ENCODE measurements at places on chromosomes 3 and 15. TPM values are rescaled to one million over a fixed set of nuclear protein-coding genes. Genes with fewer than 3 reads are reported as not detected.

DNA sequence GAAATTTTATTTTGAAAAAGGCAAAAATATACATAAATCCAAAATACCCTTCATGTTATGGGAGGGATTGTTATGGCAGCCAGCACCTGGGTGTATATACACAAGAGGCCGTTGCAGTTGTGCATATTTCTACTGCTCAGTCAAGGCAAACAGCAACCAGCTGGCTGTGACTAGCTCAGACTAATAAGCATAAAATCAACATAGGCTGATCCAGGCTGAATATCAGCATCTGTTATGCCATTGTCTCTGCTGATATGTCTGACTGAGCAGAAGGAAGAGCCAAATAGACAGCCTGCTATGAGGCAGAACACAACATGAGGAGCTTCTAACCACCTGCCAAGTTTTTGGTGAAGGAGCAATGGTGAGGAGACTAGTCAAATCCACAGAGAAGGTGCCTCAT lies 457.5 kb upstream of the ALCAM start:
- DNase-seq = peak; percentile 92

The COLQ gene
- 0.18 TPM for total RNA-seq

- no peak for DNase-seq
These were observed 28.1 kb upstream of the BCL2L10 start for GRCh38 chr15:52140646-52141045.

- DNase-seq = no peak
These were observed 20.8 kb upstream of the DUSP7 start for GRCh38 chr3:52076896-52077780.

The CPNE9 gene
- total RNA-seq = not detected

- DNase-seq = peak; percentile 66
These were observed 156.3 kb downstream of the FRMD5 start for GRCh38 chr15:44038755-44039191.

DNA sequence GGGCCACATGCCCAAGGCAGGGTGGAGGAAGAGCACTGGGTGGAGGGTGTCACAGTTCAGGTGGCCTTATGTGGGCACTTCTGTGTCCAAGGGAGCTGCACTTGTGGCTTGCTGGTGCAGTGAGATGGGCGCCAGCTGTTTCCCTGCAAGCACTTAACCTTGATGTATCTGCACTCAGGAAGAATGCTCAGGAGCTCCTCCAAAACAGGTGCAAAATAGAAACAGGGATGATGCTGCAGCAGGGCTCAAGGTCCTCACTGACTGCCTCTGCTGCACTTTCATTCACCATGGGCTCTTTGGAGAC lies 151.3 kb downstream of the CADPS start:
- DNase-seq = no peak

The GPR160 gene
- total RNA-seq = 0.28 TPM

GRCh38 chr3:49519296-49519695 lies 35.0 kb upstream of the BSN start:
- no peak for DNase-seq

GRCh38 chr3:154987846-154988245 lies 92.3 kb upstream of the MME start:
- DNase-seq = no peak

DNA sequence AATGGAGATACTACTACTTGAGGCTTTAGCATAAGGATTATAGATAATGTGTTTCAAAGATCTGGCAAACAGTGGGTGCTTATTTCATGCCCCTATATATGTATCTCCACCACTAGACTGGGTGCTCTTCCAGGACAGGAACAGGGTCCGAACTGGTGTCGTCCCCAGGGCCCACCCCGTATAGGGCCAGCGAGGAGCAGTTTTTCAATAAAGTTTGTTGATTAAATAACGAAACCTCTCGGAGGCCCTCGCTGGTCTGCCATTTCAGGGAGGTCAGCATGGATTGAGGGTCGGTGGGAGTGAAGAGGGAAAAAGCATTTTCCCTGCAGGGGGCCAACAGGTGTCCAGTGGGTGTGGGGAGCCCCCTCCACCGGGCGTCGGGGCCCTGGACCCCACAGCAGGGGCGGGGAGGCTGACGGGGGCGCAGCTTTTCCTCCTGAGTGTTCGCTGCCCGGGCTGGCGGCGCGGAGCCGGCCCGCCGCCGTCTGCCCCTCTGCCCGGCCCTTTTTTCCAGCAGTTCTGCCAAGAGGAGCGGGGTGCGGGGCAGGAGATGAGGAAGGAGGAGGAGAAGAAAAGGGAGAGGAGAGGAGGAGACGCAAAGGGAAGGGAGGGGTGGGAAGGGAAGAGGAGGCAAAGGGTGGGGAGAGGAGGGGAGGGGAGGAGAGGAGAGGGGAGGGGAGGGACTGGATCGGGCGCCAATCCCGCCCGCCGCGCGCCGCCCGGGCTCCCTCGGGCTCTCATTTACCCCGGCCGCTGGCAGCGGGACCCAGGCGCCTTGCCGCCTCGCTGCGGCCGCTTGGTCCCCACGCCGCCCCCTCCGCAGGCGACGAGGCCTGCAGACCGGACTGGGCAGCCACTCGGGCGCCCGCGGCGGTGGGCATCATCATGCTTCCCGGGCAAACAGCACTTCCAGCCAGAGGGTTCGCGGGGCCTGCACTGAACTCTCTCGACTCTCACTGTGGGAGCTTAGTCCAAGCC lies 66.3 kb downstream of the ISG20 start:
- no peak for DNase-seq

DNA sequence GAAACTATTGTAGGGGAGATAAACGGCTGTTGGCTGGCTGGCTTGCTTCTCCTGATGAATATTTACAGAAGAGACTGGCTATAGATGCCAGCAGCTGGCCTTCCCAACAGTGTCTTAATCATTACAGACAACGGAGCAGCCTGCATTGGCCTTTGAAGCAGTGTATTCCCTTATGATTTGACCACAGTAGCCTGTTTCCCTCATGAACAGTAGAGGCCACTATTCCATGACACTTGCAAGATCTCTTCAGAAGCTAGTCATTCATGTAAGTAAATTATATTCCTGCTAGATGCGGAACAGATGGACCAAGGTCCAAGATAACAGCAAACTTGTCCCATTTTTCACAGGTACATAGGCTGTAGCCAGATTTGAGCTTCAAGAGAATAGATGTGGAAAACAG lies 47.3 kb downstream of the TMCO5A start:
- peak; percentile 55 for DNase-seq

GRCh38 chr3:51836606-51837005 lies 24.8 kb upstream of the IQCF2 start:
- no peak for DNase-seq

The DYNLT2B gene
- total RNA-seq = 4.2 TPM

DNA sequence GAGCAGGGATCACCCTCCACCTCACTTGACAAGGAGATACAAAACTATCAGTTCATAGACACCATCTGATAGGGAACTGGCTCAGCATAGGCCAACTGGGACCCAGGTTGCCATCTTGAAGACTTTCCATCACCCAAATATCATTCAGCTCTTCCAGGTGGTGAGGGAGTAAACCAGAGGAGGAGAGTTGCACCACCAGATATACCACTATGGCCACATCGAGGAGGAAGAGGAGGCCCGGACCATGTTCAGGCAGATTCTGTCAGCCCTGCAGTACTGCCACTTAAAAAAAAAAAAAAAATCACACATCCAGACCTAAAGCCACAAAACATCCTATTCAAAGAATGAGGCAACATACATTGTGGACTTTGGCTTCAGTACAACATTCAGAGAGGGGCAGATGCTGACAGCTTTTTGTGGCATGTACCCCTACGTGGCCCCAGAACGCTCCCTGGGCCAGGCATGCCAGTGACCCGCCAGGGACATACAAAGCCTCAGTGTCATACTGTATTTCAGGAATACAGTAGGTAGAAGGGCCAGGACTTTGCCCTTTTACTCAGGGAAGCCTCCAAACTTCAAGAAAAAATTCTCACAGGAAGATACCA lies 18.4 kb upstream of the EMC3 start:
- DNase-seq = no peak

The APOD gene
- not detected for total RNA-seq

- DNase-seq = no peak
These were observed 190.0 kb downstream of the EFHB start for GRCh38 chr3:19744047-19744446.

GRCh38 chr3:174153871-174154270 lies 705.3 kb upstream of the NAALADL2 start:
- DNase-seq = peak; percentile 21

DNA sequence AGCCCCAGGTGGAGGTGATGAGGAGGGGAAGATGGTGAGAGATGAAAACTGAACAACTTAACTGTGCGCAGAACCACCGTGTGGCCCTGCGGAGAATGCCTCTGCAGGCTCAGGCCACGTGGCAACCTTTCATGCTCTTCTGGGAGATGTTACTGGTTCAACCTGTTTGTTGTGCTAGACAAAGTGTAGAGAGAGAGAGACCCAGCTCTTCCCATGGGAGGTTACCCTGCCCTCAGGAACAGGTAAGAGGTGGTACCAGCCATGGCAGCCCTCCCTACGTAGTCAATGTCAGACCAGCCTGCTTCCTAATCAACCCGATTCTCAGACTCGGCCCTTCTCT lies 37.0 kb upstream of the HACD2 start:
- DNase-seq = no peak

DNA sequence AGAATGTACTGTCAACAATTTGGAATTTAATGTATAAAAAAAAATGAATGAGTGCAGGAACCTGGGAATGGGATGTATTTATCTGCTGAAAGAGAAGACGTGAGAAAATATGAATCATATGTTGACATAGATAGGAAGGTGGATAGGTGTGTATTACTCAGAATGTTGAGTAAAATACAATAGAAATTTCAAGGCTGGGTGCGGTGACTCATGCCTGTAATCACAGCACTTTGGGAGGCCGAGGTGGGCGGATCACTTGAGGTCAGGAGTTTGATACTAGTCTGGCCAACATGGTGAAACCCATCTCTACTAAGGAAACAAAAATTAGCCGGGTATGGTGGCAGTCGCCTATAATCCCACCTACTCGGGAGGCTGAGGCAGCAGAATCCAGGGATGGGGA lies 202.8 kb downstream of the CADM2 start:
- DNase-seq = no peak

The H1-8 gene
- total RNA-seq = not detected

GRCh38 chr3:37223141-37223558 lies 48.8 kb upstream of the LRRFIP2 start:
- DNase-seq = peak; percentile 43

The LCTL gene
- total RNA-seq = 8.9 TPM

The CADM2 gene
- not detected for total RNA-seq

The ATP11B gene
- 39.6 TPM for total RNA-seq

The ST8SIA2 gene
- total RNA-seq = not detected

DNA sequence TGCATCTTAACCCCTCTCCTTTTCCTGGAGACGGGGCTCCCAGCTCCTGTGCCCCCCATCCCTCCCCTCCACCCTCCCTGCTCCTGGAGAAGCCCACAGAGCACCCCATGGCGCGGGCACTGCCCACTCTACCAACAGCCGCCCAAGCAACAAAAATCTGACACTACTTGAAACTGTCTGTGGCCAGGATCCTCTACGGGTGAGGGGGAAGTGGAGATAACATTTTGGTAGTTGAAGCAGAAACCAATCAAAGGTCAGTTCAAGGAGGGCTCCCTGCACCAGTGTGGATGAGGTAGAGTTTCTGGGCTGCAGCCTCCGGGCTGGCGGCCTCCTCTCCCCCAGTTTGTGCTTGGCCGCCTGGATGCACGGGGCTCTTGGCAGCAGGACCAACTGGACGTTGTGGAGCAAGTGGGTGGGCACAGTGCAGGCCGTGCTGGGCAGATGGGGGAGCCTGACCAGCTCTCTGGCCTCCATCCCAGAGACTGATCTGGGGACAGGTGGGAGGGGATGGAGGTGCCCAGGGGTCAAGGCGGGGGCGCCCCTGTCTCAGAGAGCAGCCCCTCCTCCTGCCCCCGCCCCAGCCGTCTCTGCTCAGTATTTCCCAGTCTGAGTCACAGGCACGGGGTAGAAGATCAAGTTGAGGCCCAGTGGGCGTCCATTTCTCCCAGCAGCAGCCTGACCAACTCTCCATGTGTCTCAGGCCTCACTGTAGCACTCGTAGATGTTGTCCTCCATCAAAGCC lies 12.8 kb downstream of the H1-8 start:
- no peak for DNase-seq

Data from IMR-90 (cell line).